ENCODE measurements at places on chromosomes 1 and 21.
A peak's percentile ranks its signal among the peaks of the same experiment; 100 is the strongest.

- no peak for DNase-seq
These were observed 161.1 kb upstream of the DUSP10 start for GRCh38 chr1:221902961-221903360.

- DNase-seq, result no peak
These were observed 27.7 kb upstream of the AJAP1 start for GRCh38 chr1:4626560-4627319.

DNA sequence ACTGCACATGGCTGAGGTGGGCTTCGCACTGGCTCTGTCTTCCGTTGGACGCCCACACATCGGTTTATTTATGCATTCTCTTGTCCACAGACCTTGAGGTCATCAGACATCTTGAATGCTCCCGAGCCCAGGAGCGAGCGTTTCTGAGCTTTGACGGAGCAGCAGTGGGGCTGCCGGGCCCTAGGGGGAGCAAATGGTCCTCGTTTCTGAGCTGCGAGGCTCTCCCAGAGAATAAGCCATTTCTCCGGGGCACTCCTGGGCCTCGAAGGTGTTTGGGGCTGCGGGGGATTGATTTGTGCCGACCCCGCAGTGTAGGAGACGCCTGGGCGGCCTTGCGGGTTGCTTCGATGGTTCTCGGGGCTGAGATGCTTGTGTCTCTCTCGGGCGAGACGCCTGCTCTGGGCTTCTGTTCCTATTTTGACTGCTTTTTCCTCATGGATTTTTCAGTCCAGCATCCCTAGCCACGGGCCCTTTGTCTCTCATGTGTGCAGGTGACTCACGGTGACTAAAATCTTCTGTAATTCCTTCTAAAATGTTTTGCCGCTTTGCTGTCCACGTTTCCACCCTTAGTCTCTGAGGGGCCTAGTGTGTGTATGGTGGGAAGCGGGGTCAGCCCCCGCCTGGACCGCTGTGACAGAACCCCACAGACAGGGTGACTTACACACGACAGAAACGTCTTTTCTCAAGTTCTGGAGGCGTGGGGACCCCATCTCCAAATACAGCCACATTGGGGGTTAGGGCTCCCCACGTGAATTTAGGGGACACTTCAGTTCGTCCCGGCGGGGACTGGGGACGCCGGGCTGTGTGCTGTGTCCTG, 62.1 kb downstream of the FAAP20 start:
- peak; percentile 17 for DNase-seq

DNA sequence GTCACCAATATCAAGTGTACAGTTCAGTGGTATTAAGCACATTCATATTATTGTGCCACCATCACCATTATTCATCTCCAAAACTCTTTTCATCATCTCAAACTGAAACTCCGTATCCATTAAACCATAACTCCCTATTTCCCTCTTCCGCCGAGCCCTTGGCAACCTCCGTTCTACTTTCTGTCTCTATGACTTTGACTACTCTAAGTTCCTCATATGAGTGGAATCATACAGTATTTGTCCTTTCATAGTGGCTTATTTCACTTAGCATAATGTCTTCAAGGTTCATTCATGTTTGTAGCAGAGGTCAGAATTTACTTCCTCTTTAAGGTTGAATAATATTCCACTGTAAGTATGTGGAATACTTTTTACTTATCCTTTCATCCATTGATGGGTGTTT, 21.7 kb downstream of the SELP start:
- DNase-seq, result no peak

- no peak for DNase-seq
These were observed 1079.8 kb downstream of the ADGRL2 start for GRCh38 chr1:82880506-82880905.
